ENCODE measurements at places on chromosomes 1 and 21. TPM values are rescaled to one million over a fixed set of nuclear protein-coding genes. Genes with fewer than 3 reads are reported as not detected.

The TIE1 gene
- 27.5 TPM for total RNA-seq

The GBP6 gene
- not detected for total RNA-seq

The AQP10 gene
- not detected for total RNA-seq

The NKAIN1 gene
- total RNA-seq = 3.3 TPM

The VTCN1 gene
- not detected for total RNA-seq

The L1TD1 gene
- total RNA-seq = 1.1 TPM

The SPRR1B gene
- not detected for total RNA-seq

The KIF17 gene
- 66.9 TPM for total RNA-seq

The LCE1B gene
- total RNA-seq = not detected

The TEX38 gene
- 0.36 TPM for total RNA-seq

The GNG12 gene
- total RNA-seq = 91.3 TPM

The CLCA2 gene
- total RNA-seq = 0.11 TPM

The S100A2 gene
- 0.31 TPM for total RNA-seq

DNA sequence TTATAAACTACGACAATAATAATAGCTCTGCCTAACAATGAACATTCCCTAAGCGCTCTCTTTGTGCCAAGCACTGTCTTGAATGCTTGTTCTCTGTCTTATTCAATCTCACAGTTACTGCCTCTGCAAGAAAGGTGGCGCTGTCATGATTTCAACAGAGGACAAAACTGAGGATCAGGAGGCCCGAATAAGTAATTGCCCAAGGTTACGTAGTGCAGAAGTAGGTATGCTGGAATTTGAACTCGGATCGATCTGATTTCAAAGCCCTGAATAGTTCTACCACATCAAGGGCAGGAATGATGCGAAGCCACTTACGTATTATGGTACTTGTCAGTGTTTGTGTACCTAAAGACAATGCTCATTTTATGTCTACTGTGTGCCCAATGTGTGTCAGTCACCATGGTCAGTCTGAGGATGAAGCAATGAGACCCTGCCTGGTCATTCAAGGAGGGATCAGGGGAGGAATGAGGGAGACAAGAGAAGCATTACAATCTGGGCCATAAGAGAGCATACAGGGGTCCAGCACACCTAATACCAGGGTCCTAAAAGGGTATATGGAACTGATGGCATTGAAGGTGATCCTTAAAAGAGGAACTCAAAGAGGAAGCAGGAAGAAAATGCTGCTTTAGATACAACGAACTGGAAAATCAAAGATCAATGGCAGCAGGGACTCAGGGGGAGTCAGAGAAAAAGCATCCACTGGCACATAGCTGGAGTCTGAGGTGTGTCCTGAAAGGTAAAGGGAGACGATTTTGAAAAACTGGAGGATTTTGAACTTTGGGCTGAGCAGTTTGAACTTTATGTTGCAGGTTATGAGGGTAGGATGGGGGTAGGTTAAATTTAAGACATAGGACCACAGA is 389.2 kb downstream of the PLPP3 start:
- H3K27ac ChIP-seq = no peak overlapping the region
- H3K27me3 ChIP-seq = no peaks in the 10 kb centered on the region
- no peak for DNase-seq
- no peaks in the 10 kb centered on the region for H3K36me3 ChIP-seq
- H3K4me3 ChIP-seq = no peak overlapping the region
- no peaks in the 10 kb centered on the region for H3K4me1 ChIP-seq

DNA sequence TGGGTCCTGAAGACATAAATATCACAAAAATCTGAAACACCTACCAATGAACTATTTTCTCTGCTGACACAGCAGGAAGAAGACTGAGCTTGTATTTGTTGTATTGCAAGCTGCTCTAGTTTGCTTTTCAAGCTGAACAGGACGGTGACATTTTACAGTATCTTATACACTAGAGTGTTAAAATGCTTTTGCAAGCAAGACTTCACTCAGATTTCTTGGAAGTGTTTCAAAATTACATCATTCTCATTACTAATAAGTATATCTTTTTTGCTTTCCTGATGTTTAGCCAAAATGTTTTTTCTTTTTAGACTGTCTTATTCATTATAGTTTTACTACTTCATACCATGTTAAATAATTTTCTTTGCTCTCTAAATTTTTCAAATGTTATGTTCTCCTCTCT is 427.1 kb upstream of the CXADR start:
- no peak for DNase-seq
- no peak overlapping the region for H3K27ac ChIP-seq
- no peak overlapping the region for H3K4me3 ChIP-seq
- H3K4me1 ChIP-seq = no peaks in the 10 kb centered on the region

DNA sequence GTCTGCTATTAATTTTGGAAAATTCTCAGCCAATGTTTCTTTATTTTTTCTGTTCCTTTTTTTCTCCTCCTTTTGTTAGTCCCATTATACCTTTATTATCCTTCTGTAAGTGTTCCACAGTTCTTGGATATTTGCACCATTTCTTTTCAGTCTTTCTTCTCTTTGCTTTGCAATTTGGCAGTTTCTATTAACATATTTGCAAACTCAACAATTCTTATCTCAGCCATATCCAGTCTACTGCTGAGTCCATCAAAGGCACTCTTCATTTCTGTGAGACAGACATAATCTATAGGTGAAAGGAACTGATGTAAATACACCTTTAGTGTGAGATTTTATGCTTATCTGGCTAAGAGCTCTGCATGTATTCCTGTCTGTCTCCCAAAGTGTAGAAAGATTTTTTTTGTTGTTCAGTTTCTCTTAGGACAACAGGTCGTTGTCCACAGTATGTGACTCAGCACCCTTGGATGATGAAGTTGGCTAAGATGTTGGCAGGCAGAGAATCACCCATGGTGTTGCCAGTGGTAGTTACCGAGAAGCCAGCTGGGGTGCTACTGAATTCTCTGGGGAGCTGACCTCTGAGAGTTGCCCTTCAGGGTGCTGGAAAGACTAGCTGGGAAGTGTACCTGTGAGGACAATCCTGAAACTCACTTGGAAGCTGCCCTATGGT is 38.4 kb downstream of the LEPR start:
- H3K4me1 ChIP-seq = no peaks in the 10 kb centered on the region
- no peak overlapping the region for H3K4me3 ChIP-seq
- no peaks in the 10 kb centered on the region for H3K27me3 ChIP-seq
- peak; percentile 13 for DNase-seq
- H3K36me3 ChIP-seq = no peaks in the 10 kb centered on the region
- H3K27ac ChIP-seq = no peak overlapping the region

GRCh38 chr1:151924691-151925587 is 15.6 kb upstream of the THEM4 start:
- H3K27me3 ChIP-seq = no peaks in the 10 kb centered on the region
- H3K36me3 ChIP-seq = no peaks in the 10 kb centered on the region
- no peak overlapping the region for H3K4me3 ChIP-seq
- DNase-seq = no peak
- no peak overlapping the region for H3K27ac ChIP-seq

- H3K27me3 ChIP-seq = no peaks in the 10 kb centered on the region
- peaks cover 6% of the 10 kb centered on the region for H3K4me1 ChIP-seq
- no peak overlapping the region for H3K27ac ChIP-seq
- H3K36me3 ChIP-seq = no peaks in the 10 kb centered on the region
- DNase-seq = no peak
Measured at GRCh38 chr21:29763674-29764073, 176.1 kb downstream of the GRIK1 start.

GRCh38 chr1:156076609-156077429 is 5.4 kb downstream of the MEX3A start:
- no peak for DNase-seq
- no peak overlapping the region for H3K27ac ChIP-seq
- no peaks in the 10 kb centered on the region for H3K4me1 ChIP-seq

- no peaks in the 10 kb centered on the region for H3K27me3 ChIP-seq
- H3K27ac ChIP-seq = no peak overlapping the region
- H3K4me1 ChIP-seq = peaks cover 7% of the 10 kb centered on the region
- DNase-seq = no peak
Measured at GRCh38 chr1:167805041-167805556, 83.3 kb downstream of the MPZL1 start.

DNA sequence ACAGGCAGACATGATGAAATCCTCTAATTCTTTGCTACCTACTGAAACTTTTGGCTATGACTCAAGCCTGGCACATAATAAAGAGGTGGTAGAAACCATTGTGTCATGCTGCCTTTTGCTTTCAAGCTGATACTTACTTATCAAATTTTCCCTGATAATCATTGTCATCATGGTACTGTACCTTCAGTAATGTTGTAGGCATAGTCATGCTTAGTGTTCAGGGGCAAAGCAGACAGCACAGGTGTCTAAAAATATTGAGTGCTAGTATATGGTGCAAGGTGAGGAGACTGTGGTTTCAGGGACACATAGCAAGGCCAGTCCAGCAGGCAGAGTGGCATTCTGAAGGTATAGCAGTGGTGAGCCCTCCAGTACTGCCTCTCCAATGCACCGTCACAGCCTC is 226.9 kb upstream of the DEPDC1 start:
- H3K27ac ChIP-seq = no peak overlapping the region
- DNase-seq = no peak
- H3K27me3 ChIP-seq = peaks cover 3% of the 10 kb centered on the region
- no peaks in the 10 kb centered on the region for H3K4me1 ChIP-seq
- no peaks in the 10 kb centered on the region for H3K36me3 ChIP-seq

- no peaks in the 10 kb centered on the region for H3K4me1 ChIP-seq
- no peak overlapping the region for H3K4me3 ChIP-seq
- no peaks in the 10 kb centered on the region for H3K36me3 ChIP-seq
Measured at GRCh38 chr1:175154629-175155472, 37.7 kb downstream of the KIAA0040 start.

DNA sequence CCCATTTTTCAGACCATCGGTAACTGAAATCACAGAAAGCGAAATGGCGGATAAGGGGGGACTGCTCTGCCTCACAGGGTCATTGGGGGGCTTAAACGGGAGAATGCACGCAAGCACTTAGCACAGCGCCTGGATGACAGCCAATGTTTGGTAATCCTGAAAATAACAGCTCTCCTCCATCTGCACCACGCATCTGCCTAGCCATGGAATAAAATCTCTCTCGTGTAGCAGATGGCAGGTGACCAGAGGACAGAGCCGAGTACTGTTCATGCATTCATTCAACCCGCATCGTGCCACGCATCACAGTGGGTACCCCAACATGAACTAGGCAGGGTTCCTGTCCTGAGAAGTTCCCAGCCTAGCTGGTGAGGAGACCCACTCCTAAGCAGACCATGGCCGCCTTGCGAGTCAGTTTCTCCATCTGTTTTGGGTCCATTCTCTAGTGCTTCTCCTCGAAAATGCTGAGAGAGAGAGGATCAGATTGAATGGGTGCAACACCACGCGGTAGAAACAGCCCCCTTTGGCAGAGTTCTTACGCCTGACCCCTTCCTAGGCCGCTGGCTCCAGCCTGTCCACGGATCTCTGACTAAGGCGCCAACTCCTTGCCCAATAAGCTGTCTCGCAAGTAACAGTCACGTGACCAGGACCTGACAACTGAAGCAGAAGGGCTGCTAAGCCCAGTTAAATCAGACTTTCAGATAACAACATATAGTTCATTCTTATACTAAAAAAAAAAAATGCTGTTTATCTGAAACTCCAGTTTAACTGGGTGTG is 7.3 kb downstream of the SLC1A7 start:
- H3K4me1 ChIP-seq = no peaks in the 10 kb centered on the region
- DNase-seq = no peak
- no peaks in the 10 kb centered on the region for H3K36me3 ChIP-seq
- no peak overlapping the region for H3K27ac ChIP-seq

- no peaks in the 10 kb centered on the region for H3K27me3 ChIP-seq
- H3K27ac ChIP-seq = no peak overlapping the region
- no peaks in the 10 kb centered on the region for H3K4me1 ChIP-seq
Measured at GRCh38 chr1:5572794-5573193, 419.4 kb downstream of the NPHP4 start.

GRCh38 chr1:68377098-68377497 is 72.7 kb downstream of the RPE65 start:
- no peaks in the 10 kb centered on the region for H3K27me3 ChIP-seq
- DNase-seq = no peak
- no peaks in the 10 kb centered on the region for H3K36me3 ChIP-seq
- no peak overlapping the region for H3K27ac ChIP-seq
- H3K4me1 ChIP-seq = peaks cover 37% of the 10 kb centered on the region

- H3K27ac ChIP-seq = no peak overlapping the region
- no peak for DNase-seq
- no peak overlapping the region for H3K4me3 ChIP-seq
- no peaks in the 10 kb centered on the region for H3K4me1 ChIP-seq
- H3K27me3 ChIP-seq = no peaks in the 10 kb centered on the region
- no peaks in the 10 kb centered on the region for H3K36me3 ChIP-seq
Measured at GRCh38 chr1:63821091-63822005, 47.5 kb downstream of the ROR1 start.

DNA sequence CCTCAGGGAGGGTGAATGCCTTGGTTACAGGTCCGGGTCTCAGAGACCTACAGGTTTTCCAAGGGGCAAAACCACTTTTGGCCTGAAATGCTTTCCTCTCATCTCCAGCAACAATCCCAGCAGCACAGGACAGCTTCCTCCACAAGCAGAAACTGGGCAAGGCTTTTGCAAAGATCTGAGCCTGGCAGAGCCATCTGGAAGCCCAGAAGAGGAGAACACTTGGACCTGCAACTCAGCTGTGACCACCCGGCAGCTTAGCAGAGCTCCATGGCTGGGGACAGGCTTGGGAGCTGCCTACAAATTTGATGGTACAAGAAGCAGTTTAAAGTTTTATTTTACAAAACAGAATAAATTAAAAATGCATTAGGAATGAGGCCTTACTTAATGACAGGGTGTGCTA is 90.0 kb upstream of the KCND3 start:
- no peaks in the 10 kb centered on the region for H3K27me3 ChIP-seq
- DNase-seq = no peak
- H3K36me3 ChIP-seq = no peaks in the 10 kb centered on the region
- H3K27ac ChIP-seq = no peak overlapping the region

DNA sequence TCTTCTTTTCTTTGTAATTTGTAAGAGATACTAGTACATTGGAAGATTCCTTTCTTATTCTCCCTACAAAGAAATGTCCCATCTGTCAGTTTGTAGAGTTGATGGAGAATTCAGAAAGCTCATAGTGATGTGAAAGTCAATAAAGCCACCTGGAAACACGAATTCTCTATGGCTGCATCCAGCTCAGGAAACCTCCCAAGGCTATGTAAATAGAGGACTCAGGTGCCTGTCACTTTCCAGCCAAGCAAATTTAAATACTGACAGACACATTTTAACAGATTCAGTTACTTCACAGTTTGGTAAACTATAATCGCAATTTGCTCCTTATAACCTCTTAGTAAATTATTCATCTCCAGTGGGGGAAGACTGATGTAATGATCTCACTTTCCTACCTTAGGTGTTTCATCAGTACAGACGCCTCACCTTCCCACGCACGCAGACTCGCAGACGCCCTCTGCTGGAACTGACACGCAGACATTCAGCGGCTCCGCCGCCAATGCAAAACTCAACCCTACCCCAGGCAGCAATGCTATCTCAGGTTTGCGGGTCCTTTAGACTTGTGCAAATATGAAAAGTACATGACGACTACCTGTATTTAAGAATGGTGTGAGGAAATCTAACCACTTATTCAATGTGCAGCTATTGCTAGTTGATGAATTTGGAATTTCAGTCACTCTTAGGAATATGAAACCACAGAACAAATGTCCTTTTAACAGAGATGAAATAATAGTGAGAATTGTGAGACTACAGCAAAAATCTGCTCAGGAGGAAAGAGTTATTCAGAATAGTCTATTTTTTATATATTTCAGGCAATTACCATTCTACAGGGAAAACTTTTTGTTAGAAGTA is 60.6 kb downstream of the PTPRC start:
- peak; percentile 59 for DNase-seq
- no peaks in the 10 kb centered on the region for H3K4me1 ChIP-seq
- H3K27ac ChIP-seq = no peak overlapping the region
- H3K27me3 ChIP-seq = no peaks in the 10 kb centered on the region

Data from adrenal gland (tissue), 19 donors.